ENCODE measurements at places on chromosomes 1 and 21.
A peak's percentile ranks its signal among the peaks of the same experiment; 100 is the strongest.

GRCh38 chr1:1540090-1540817, at the start of gene TMEM240:
Gene TMEM240 (minus strand): TSS chr1:1540624. CDS start chr1:1540346, 278 bp downstream.
- H3K27me3 ChIP-seq: no peaks in the 10 kb centered on the region
- H3K36me3 ChIP-seq: peaks cover 8% of the 10 kb centered on the region

DNA sequence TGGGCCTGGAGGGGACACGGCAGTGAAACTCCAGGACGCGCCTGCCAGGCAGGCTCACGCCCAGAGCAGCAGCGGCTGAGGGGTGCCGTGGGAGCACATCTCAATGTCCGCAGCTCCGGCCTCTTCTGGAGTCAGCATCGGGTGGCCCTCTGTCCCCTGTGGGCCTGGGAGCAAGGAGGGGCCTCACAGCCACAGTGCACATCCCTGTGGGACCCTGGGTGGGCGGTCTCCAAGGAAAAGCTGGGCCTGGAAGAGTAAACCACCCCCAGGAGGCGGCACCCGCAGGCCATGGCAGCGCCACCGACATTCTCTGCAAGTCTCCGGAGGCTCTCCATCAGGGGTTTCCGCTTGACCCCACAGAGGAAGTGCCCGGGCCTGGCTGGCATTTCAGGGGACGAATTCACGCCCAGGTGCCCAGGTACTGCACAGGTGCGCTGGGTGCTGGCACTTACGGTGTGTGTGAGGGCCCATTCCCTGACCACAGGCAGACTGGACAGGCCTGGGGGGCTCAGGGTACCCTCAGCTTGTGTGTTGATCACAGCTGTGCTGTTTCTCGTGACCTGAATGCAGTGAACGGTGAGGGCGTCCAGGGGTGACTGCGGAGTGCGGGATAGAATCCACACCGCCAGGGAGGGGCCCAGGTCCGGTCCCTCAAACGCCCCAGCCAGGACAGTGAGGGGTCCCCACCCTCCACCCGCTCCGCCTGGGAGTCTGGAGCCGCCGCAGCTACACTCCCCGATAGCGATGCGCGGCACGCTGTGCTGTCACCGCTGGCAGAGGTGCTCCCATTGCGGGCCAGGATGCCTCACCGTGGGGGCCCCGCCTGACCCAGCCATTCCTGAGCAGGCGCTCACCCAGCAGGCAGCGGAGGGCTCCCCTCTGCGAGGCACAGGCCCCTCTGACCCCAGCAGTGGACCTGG, 16.6 kb upstream of the RNF223 start:
- no peaks in the 10 kb centered on the region for H3K36me3 ChIP-seq
- H3K27me3 ChIP-seq: no peaks in the 10 kb centered on the region
- no peak overlapping the region for H3K27ac ChIP-seq
- H3K4me1 ChIP-seq: no peaks in the 10 kb centered on the region

DNA sequence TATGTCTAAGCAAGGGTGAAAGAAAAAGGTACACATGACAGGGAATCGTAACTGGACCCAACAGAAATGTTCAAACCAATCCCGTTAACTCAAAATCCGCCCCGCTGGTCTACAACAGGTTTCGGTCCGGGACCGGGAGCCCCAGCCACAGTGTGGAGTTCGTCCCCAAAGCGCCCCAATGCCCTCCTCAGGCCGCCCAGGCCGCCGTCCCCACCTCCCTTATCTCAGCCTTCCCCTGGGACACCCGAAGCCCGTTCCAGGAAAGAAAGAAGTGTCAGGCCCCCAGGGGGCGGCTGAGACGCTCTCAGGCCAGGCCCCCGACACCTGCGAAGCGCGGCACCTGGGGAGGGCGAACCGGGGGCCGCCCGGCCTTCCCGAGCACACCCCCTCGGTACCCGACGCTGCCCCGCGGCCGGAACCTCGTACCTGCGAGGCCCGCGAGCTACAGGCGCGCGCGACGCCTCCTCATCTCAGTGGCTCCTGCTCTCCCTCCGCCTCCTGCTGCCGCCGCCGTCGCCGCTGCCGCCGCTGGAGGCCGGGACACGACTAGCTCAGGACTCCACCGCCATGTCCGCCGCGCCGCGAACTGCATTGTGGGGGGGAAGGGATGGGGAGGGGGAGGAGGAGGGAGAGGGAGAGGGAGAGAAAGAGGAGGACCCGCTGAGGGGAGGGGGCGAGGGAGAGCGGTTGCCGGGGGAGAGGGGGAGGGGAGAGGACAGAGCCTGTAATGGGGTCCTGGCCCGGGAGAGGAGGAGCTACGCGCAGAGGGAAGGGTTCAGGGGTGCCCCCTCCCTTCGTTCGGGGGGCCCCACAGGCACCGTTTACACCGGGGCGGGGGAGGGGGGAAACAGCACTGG, at the start of gene TUT4:
Gene TUT4 (minus strand): TSS at position 588 of the 857 bp plus-strand sequence. CDS start 26,812 bp downstream, outside the sequence.
- H3K27me3 ChIP-seq: no peaks in the 10 kb centered on the region
- peak within 1 kb of the TSS; percentile 91 for H3K27ac ChIP-seq
- H3K4me3 ChIP-seq: peak within 1 kb of the TSS; percentile 81
- DNase-seq: peak; percentile 74
- peaks cover 13% of the 10 kb centered on the region for H3K4me1 ChIP-seq

GRCh38 chr1:244436336-244437085, 15.2 kb downstream of the ADSS2 start:
- H3K27me3 ChIP-seq: no peaks in the 10 kb centered on the region
- DNase-seq: no peak
- no peaks in the 10 kb centered on the region for H3K36me3 ChIP-seq
- no peaks in the 10 kb centered on the region for H3K4me1 ChIP-seq
- no peak overlapping the region for H3K27ac ChIP-seq

DNA sequence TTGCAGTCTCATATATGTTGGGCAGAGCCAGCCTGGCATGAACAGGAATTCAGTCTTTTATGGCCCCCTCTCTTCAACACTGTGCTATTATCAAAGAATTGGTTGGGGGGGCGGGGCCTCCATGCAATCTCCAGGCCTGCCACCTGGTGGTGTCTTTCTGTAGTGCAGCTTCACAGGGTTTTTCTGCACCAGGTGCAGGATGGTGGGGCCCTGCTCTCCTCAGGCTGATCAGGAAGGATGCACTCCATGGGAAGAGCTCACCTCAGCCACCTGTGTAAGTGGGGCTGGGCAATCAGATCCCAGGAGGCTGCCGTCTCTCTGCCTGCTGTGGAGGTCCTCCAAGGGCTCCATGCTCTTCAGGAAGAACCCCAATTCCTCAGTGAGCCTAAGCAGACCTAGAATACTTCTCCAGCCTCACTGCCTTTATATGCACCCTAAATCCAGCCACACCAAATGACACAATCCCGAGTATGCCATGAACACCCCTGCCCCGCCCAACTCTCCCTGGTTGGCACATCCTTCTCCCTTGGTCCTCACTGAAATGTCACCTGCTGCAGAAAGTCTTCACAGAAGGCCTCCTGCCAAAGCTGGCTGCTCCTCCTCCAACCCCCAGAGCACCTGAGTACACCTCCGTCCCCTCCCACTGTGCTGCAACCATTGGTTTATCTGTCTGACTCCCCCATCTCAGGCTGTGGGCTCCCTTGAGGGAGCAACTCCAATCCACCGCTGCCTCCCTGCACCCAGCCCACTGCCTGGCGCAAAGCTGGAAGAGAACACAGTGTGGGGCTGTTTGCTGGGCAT, 16.5 kb downstream of the STK40 start:
- H3K4me1 ChIP-seq: peaks cover 11% of the 10 kb centered on the region
- H3K4me3 ChIP-seq: no peak overlapping the region
- no peaks in the 10 kb centered on the region for H3K27me3 ChIP-seq
- peak; percentile 67 for DNase-seq
- no peaks in the 10 kb centered on the region for H3K36me3 ChIP-seq

DNA sequence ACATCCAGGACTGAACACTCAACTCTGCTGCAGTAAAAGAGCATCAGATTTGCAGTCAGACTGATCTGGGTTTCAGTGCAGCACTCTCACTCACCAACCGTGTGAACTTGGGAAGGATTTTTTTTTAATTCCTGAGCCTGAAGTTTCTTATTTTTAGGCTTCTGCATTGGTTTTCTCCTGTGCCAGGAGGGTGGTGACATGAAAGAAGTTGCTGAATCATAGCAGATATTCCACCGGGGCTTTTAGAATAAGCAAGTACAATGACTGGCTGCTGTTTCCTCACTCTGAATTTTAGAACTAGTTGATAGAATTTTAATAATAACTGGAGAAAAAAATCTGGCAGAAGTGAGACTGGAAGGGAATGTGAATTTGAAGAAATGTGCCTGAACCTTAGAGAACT, 11.6 kb downstream of the ADAM30 start:
- no peak overlapping the region for H3K27ac ChIP-seq
- H3K36me3 ChIP-seq: no peaks in the 10 kb centered on the region
- no peak overlapping the region for H3K4me3 ChIP-seq
- no peaks in the 10 kb centered on the region for H3K4me1 ChIP-seq
- no peaks in the 10 kb centered on the region for H3K27me3 ChIP-seq

- no peak overlapping the region for H3K27ac ChIP-seq
- no peaks in the 10 kb centered on the region for H3K4me1 ChIP-seq
- DNase-seq: no peak
- no peaks in the 10 kb centered on the region for H3K36me3 ChIP-seq
- H3K4me3 ChIP-seq: no peak overlapping the region
These were observed 37.9 kb downstream of the IL12RB2 start for GRCh38 chr1:67345556-67345955.

- peaks cover 32% of the 10 kb centered on the region for H3K4me1 ChIP-seq
- no peaks in the 10 kb centered on the region for H3K27me3 ChIP-seq
- no peak overlapping the region for H3K4me3 ChIP-seq
- DNase-seq: no peak
These were observed 28.1 kb downstream of the ARHGEF10L start for GRCh38 chr1:17567582-17567981.

- no peak overlapping the region for H3K4me3 ChIP-seq
- no peak overlapping the region for H3K27ac ChIP-seq
- DNase-seq: no peak
- peaks cover 9% of the 10 kb centered on the region for H3K4me1 ChIP-seq
- no peaks in the 10 kb centered on the region for H3K36me3 ChIP-seq
- H3K27me3 ChIP-seq: no peaks in the 10 kb centered on the region
These were observed 86.1 kb upstream of the ZNF326 start for GRCh38 chr1:89908672-89909436.

- H3K27ac ChIP-seq: no peak overlapping the region
- no peak overlapping the region for H3K4me3 ChIP-seq
- no peaks in the 10 kb centered on the region for H3K36me3 ChIP-seq
- no peak for DNase-seq
- no peaks in the 10 kb centered on the region for H3K4me1 ChIP-seq
These were observed 563.9 kb upstream of the NR5A2 start for GRCh38 chr1:199463521-199464127.

DNA sequence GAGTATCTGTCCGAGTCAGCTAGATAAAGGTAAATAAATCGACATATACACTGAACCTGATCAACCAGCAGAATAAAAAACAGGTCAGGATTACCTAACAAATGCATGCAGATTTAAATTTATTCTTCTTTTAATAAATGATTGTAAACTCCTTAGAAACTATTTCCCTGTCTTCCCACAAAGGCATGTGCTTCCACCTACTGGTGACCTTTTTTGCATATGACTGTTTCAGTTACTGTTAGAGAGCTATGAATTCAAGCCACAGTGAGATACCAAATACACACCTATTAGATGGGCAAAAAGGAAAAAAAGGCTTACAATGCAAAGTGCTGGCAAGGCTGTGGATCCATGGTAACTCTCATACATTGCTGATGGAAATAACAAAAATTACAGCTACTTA, 957.4 kb upstream of the NCAM2 start:
- no peak overlapping the region for H3K4me3 ChIP-seq
- no peaks in the 10 kb centered on the region for H3K27me3 ChIP-seq
- no peak for DNase-seq

DNA sequence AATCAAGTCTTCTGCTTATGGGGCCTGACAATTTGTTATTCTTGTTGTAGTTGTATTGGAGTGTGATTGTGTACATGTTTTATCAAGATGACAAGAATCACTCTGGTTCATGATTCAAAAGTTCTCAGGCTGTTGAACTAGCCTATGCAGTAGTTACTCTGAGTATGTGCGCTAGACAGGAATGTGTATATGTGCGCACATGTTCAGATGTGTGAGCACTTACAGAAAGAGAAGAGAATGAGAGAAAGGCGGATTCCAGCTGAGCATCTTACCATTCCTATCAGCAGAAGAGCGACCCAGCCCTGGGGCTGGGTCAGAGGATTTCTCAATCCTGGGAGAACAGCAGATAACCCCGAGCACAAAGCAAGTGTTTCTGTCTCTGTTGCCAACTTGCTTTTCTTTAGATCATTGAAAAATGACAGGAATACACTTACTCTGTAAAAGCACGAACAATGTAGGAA, 110.8 kb upstream of the HOOK1 start:
- no peak overlapping the region for H3K27ac ChIP-seq
- DNase-seq: no peak
- no peak overlapping the region for H3K4me3 ChIP-seq
- no peaks in the 10 kb centered on the region for H3K36me3 ChIP-seq

DNA sequence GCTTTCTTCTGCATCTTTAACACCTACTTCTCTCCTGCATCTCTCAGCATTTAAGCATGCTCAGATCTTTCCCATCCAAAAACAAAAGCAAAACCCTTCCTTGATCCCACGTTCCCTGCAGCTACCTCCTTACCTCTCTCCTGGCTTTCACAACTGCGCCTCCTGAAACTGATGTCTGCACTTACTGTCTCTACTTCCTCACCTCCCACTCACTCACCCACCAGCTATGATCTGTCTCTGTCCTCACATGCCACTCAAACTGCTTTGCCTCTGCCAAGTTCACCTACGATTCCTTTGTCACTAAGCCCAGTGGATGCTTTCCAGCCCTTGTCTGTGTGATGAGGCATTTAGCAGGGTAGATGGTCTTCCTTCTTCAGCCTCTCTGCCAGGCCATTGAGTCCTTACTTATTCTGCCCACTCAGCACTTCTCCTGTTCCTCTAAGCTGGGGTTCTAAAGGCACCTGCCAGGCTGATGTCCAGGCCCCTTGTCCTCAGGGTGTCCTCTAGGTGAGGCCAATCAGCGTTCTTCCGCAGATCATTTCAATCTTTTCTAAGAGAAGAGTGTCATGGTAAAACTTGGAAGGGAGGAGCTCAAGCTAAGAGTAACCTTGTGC, 10.0 kb upstream of the GJB3 start:
- no peak overlapping the region for H3K4me3 ChIP-seq
- H3K36me3 ChIP-seq: no peaks in the 10 kb centered on the region
- no peak overlapping the region for H3K27ac ChIP-seq
- H3K4me1 ChIP-seq: no peaks in the 10 kb centered on the region

- H3K27ac ChIP-seq: no peak overlapping the region
- H3K4me1 ChIP-seq: no peaks in the 10 kb centered on the region
- H3K27me3 ChIP-seq: no peaks in the 10 kb centered on the region
- no peak for DNase-seq
- H3K36me3 ChIP-seq: no peaks in the 10 kb centered on the region
- no peak overlapping the region for H3K4me3 ChIP-seq
These were observed 65.7 kb downstream of the NPHS2 start for GRCh38 chr1:179510038-179510437.

- no peaks in the 10 kb centered on the region for H3K27me3 ChIP-seq
- no peak overlapping the region for H3K4me3 ChIP-seq
- H3K4me1 ChIP-seq: no peaks in the 10 kb centered on the region
- H3K36me3 ChIP-seq: no peaks in the 10 kb centered on the region
- no peak for DNase-seq
- H3K27ac ChIP-seq: no peak overlapping the region
These were observed 3.2 kb upstream of the OR2T6 start for GRCh38 chr1:248372394-248372793.
